Urinary bladder (tissue), 4 donors: ENCODE measurements at places on chromosomes 6 and 20. TPM values are rescaled to one million over a fixed set of nuclear protein-coding genes. Genes with fewer than 3 reads are reported as not detected.

Gene SLC52A3
- polyA plus RNA-seq = 2.8 TPM

Gene CDK19
- polyA plus RNA-seq = 14.0 TPM

Gene GFRA4
- not detected for polyA plus RNA-seq

Gene KCNK16
- not detected for polyA plus RNA-seq

DNA sequence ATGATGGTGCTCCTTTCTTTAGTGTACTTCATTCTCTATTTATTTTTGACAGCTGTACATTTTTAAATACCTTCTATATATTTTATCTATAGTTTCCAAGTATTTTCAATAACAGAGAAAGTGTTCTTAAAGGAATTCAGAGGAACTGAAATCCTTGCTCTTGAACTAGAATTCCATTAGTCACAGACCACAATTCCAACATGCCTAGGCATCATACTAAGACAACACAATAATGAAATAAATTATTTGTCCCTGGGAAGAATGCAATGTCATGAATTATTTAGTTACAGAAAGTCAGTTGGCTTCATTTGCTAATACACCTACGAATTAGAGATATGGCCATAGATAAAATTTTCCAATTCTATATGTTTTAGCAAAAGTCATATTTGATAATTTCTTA is 671.2 kb downstream of the EPHA7 start:
- DNase-seq = no peak

- no peak for DNase-seq
Measured at GRCh38 chr6:121460170-121460569, 24.7 kb downstream of the GJA1 start.

DNA sequence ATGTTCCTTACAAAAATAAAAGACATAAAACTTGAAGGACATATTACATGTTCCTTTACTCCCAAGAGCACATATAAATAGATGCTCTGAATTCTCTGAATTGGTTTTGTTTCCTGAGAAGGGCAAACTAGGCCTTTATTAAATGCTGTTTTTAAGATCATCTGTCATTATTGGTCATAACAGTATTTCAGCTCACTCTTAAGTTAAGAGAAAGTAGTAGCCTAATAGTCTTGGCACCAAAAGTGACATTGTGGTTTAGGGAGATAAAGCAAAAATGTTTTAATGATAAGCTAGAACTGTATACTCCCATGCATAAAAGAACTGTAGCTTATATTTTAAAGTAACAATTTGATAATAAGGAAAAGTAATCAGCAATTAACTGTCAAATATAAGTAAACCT is 361.1 kb upstream of the PTCHD4 start:
- no peak for DNase-seq

DNA sequence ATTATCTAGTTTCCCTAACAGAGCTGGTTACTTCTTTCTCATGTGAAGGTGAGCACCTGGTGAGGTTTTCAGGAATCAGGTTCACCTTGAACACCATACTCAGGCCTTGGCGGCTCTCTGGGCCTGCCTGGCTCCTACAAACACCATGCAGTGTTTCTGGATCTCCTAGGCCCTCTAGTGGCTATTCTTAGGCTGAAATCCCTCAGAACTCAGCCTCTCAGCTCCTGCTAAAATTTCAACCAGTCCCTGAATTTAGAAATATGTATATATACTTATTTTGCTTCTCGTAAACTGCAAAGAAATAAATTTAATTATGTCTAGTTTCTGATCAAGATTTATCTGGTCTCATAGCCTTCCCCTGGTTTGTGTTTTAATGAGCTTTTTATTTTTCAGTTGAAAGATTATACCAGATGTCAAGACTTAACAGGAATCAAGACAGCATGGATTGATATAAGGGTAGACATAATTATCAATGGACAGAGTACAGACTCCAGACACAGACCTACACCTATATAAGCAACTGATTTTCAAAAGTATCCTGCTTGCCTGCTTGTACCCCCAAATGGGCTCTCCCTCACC is 55.9 kb downstream of the ANKEF1 start:
- DNase-seq = no peak

- DNase-seq = no peak
Measured at GRCh38 chr6:9482030-9482738, 932.7 kb downstream of the TFAP2A start.

Gene GABRR1
- polyA plus RNA-seq = 0.11 TPM

DNA sequence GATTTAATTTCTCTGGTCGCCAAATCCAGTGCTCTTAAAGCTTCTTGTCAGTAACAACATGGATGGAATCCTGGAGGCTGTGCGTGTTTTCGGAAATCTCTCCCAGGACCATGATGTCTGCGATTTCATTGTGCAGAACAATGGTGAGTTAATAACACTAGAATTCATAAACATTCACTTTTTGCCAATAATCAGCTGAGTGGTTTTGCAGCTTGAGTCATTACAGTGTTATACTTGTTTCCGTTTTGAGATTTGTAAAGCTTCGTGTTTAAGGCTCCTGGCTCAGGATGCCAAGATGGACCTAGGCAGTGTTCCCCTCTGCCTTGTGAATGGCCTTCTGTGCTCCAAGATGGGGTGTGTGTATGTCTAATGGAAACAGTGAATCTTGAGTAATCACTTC is 113.8 kb downstream of the ARMC2 start:
- no peak for DNase-seq

Gene TMC2
- polyA plus RNA-seq = 0.34 TPM

GRCh38 chr6:145380186-145380585 is 355.1 kb downstream of the EPM2A start:
- DNase-seq = no peak

DNA sequence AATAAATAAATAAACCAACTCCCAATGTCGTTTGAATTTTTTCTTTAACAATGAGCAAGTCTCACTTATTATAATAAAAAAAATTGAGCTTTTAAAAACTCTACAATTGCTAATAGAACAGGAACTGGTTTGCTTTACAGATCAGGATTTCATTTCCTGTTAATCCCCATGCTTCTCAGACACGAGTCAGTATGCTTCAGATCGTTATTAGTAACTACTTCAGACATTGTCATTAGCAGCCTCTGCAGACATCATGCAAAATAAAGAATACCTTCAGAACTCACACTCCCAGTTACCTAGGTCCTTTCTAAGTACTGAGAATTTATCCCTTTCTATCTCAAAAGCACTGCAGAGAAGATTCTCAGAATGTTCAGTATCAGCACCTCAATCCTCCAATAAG is 10.0 kb upstream of the FAM210B start:
- no peak for DNase-seq

Gene PREX1
- 12.6 TPM for polyA plus RNA-seq

- DNase-seq = no peak
Measured at GRCh38 chr6:45129051-45129450, 199.1 kb upstream of the RUNX2 start.

GRCh38 chr6:148760568-148761526 is 14.0 kb downstream of the UST start:
- DNase-seq = no peak

- no peak for DNase-seq
Measured at GRCh38 chr6:14881398-14881797, 364.5 kb upstream of the JARID2 start.
